ENCODE measurements at places on chromosomes 12 and 14.
A peak's percentile ranks its signal among the peaks of the same experiment; 100 is the strongest.

GRCh38 chr14:34843011-34843554, 32.1 kb downstream of the BAZ1A start:
- DNase-seq, result no peak

DNA sequence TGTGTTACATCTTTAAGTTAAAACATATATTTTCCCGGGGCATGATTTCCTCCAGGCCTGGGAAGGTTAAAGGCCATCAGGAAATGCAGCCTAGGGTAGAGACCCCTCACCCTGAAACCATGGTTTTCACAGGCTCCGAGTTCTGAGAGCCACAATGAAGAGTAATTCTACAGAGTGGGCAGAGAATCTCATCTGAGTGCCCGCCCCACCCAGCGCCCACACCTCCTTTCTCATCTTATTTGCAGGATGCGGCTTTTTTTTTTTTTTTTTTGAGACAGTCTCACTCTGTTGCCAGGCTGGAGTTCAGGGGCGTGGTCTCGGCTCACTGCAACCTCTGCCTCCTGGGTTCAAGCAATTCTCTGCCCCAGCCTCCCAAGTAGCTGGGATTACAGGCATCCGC, 170.7 kb downstream of the FOXN3 start:
- no peak for DNase-seq

- DNase-seq, result no peak
Measured at GRCh38 chr12:57571926-57572762, 18.8 kb upstream of the PIP4K2C start.

DNA sequence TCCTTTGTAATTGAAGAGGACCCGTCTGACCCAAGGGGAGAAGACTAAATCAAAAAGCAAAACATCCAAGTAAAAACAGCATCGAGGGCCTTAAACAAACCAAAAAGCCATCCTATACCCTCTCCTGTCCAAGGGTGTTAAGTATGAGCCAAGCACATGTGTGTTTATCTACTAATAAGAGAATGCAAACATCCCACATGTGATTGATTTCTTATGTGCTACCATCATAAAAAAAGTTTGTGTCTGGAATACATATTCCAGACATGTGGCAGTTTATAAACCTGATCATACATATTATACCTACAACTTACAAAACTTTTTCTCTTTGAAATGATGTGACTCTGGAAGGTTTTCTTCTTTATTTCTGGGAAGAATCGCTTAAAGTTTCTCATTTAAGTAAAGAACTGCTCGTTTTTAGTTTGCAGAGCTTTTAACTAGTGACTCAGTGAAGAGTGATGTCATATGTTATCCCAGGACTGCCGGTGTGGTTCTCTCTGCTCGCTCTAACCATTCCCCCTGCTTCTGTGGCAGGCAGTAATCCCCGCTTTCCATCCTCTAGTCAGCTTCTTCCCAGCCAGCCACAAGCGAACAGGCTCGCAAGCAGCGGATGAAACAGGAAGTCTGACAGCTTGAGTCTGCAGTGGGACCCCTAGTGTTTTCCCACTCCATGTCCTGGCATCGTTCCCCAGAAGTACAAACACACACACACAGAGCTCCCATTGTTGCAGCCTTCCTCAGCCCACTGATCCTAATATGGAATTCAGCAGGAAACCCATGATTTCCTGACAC, 431 bp upstream of the RHOJ start:
- peak; percentile 14 for DNase-seq

Measured in anterior cingulate cortex (tissue), 58 donors.